ENCODE measurements at places on chromosomes 1 and 21. TPM values are rescaled to one million over a fixed set of nuclear protein-coding genes. Genes with fewer than 3 reads are reported as not detected.
A peak's percentile ranks its signal among the peaks of the same experiment; 100 is the strongest.

AMY2A gene
- total RNA-seq = 0.28 TPM

LYST gene
- 75.2 TPM for total RNA-seq

MATN1 gene
- total RNA-seq = 0.59 TPM

B3GALT2 gene
- total RNA-seq = 0.08 TPM

CYP4X1 gene
- total RNA-seq = 1.3 TPM

CFAP57 gene
- total RNA-seq = 0.69 TPM

CLCC1 gene
- total RNA-seq = 28.4 TPM

ITLN2 gene
- not detected for total RNA-seq

GRHL3 gene
- 16.7 TPM for total RNA-seq

CRYZ gene
- total RNA-seq = 32.7 TPM

KCNJ15 gene
- total RNA-seq = 0.13 TPM

PIK3CD gene
- total RNA-seq = 12.5 TPM

SSX2IP gene
- total RNA-seq = 81.8 TPM

DNA sequence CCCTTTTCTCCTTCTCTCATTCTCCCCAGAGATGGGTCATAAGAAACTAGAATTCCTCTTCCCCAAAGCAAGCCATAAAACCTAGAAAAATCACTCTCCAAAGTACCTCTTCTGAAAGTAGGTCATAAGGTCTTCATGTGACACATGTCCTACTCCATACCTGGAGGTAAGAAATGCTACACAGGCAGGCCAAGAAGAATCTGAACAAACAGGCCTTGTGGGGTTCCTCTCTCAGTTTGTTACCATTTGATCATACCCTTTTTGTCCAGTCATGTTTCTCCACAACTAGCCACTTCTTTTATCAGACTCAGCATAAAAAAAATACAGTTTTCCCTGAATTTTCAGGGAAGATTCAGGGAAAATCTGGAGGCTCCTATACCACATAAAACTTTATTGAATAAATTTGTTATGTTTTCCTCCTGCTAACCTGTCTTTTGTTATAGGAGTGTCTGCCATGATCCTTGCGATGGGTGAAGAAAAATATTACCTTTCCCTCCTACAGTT lies 134.4 kb upstream of the LMO4 start:
- no peak for DNase-seq
- H3K4me1 ChIP-seq = no peaks in the 10 kb centered on the region
- no peak overlapping the region for H3K4me3 ChIP-seq
- H3K27me3 ChIP-seq = 0 out of 2 replicates have a peak, but pooled peaks cover 1% of the 10 kb centered on the region
- no peak overlapping the region for H3K27ac ChIP-seq
- H3K36me3 ChIP-seq = no peaks in the 10 kb centered on the region

GRCh38 chr1:223860051-223860622 lies 14.4 kb upstream of the TP53BP2 start:
- H3K4me3 ChIP-seq = no peak overlapping the region
- H3K36me3 ChIP-seq = no peaks in the 10 kb centered on the region
- no peak overlapping the region for H3K27ac ChIP-seq
- no peaks in the 10 kb centered on the region for H3K4me1 ChIP-seq
- no peaks in the 10 kb centered on the region for H3K27me3 ChIP-seq

- peaks cover 31% of the 10 kb centered on the region for H3K4me1 ChIP-seq
- H3K4me3 ChIP-seq = no peak overlapping the region
- no peaks in the 10 kb centered on the region for H3K36me3 ChIP-seq
- H3K27me3 ChIP-seq = no peaks in the 10 kb centered on the region
These were observed 15.2 kb downstream of the TINAGL1 start for GRCh38 chr1:31591425-31592093.

GRCh38 chr1:169890761-169891538 lies 2.7 kb downstream of the SCYL3 start:
- H3K36me3 ChIP-seq = peaks cover 18% of the 10 kb centered on the region
- H3K27ac ChIP-seq = peak overlapping the region; percentile 100
- H3K27me3 ChIP-seq = no peaks in the 10 kb centered on the region

DNA sequence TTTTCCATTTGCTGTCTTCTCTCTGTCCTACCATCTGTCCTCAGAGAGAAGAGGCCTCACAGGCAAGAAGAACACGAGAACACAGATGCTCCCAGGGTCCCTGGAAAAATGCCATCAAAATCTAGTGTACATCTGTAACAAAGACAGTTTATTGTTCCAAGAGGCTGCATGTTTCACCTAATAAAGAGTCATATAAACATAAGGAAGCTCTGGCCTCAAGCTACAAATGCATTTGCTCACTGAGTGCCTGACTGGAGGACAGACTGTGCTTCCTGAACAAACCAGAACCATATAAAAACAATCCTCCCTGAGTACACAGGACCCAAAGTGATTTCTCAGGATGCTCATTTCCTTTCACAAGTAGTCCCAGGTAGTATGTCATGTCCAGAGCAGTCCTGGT lies 76.3 kb upstream of the SLC44A3 start:
- no peaks in the 10 kb centered on the region for H3K4me1 ChIP-seq
- no peak overlapping the region for H3K4me3 ChIP-seq
- no peaks in the 10 kb centered on the region for H3K36me3 ChIP-seq
- H3K27me3 ChIP-seq = no peaks in the 10 kb centered on the region
- DNase-seq = no peak
- H3K27ac ChIP-seq = no peak overlapping the region

DNA sequence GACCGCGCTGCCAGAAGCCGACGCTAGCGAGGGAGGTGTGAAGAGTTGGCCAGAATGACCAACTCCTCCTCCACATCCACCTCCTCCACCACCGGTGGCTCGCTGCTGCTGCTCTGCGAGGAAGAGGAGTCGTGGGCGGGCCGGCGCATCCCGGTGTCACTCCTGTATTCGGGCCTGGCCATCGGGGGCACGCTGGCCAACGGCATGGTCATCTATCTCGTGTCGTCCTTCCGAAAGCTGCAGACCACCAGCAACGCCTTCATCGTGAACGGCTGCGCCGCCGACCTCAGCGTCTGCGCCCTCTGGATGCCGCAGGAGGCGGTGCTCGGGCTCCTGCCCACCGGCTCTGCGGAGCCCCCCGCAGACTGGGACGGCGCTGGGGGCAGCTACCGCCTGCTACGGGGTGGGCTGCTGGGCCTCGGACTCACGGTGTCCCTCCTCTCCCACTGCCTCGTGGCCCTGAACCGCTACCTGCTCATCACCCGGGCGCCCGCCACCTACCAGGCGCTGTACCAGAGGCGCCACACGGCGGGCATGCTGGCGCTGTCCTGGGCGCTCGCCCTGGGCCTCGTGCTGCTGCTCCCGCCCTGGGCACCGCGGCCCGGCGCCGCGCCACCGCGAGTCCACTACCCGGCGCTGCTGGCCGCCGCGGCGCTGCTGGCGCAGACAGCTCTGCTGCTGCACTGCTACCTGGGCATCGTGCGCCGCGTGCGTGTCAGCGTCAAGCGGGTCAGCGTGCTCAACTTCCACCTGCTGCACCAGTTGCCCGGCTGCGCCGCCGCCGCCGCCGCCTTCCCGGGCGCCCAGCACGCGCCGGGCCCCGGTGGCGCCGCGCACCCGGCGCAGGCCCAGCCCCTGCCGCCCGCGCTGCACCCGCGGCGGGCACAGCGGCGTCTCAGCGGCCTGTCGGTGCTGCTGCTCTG lies 1.2 kb downstream of the GPR88 start:
- no peak overlapping the region for H3K27ac ChIP-seq
- H3K27me3 ChIP-seq = peaks cover 17% of the 10 kb centered on the region
- H3K36me3 ChIP-seq = no peaks in the 10 kb centered on the region
- no peaks in the 10 kb centered on the region for H3K4me1 ChIP-seq
- DNase-seq = no peak

DNA sequence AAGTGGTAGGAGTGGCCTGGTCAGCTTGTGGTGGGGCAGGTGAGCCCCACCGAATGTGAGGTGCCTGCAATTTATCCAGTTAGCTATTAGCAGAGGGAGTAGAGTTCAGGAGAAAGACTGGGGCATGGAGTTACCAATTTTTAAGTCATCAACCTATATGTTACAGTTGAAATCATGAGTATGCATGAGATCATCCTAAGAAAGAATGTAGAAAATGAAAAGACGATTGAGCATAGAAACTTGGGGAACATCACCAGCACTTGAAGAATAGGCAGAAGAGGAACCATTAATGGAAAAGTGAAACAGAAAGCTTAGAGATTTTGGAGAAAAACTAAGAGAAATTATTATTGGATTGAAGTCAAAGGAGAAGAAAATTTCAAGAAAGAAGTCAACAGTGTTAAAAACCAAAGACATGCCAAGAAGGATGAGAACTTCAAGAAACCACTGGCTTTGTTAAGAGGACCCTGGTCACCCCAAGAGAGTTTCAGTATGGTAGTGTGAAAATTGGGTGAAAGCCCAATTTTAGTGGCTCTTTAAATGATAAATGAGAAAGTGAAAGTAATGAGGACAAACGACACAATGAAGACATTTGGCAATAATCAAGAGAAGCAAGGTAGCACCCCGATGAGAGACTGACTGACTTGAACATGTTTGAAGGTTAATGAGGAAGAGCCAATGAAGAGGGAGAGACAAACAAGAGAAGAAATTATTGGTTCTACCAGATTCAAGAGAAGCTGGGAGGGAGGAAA lies 36.7 kb downstream of the DNASE2B start:
- H3K4me3 ChIP-seq = no peak overlapping the region
- no peaks in the 10 kb centered on the region for H3K36me3 ChIP-seq
- DNase-seq = no peak
- peaks cover 12% of the 10 kb centered on the region for H3K4me1 ChIP-seq

DNA sequence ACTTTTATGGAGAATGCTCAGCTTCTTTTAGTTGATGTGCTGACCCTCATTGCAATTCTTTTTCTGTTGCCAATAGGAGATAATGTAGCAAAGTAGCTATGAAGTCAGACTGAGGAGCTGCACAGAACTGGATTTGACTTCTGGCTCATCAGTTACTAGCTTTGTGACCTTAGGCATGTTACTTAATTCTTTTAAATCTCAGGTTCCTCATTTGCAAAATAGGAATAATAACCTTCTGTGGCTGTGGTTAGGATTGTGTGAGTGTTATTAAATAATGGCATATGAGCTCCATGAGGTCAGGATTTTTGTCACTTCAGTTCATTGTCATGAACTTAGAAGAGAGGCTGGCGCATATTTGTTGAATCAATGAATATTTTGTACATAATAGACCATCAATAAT lies 237.6 kb upstream of the SGIP1 start:
- no peaks in the 10 kb centered on the region for H3K4me1 ChIP-seq
- DNase-seq = no peak
- H3K27me3 ChIP-seq = no peaks in the 10 kb centered on the region

- peaks cover 4% of the 10 kb centered on the region for H3K36me3 ChIP-seq
- DNase-seq = no peak
- no peak overlapping the region for H3K4me3 ChIP-seq
- H3K27me3 ChIP-seq = no peaks in the 10 kb centered on the region
These were observed 18.3 kb downstream of the PPT1 start for GRCh38 chr1:40078512-40079333.

DNA sequence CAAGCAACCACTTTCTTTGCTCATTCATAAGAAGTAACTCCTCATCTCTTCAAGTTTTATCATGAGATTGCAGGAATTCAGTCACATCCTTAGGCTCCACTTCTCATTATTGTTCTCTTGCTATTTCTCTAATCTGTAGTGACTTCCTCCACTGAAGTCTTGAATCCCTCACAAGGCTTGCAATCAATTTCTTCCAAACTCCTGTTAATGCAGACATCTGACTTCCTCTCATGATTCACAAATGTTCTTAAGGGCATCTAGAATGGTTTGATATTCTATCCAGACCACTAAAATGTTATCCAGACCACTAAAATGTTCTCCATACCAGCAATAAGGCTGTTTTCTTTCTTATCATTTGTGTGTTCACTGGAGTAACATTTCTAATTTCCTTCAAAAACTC lies 528.1 kb downstream of the DPYD start:
- H3K4me1 ChIP-seq = no peaks in the 10 kb centered on the region
- no peak overlapping the region for H3K4me3 ChIP-seq
- DNase-seq = no peak
- H3K27me3 ChIP-seq = no peaks in the 10 kb centered on the region
- H3K36me3 ChIP-seq = no peaks in the 10 kb centered on the region

DNA sequence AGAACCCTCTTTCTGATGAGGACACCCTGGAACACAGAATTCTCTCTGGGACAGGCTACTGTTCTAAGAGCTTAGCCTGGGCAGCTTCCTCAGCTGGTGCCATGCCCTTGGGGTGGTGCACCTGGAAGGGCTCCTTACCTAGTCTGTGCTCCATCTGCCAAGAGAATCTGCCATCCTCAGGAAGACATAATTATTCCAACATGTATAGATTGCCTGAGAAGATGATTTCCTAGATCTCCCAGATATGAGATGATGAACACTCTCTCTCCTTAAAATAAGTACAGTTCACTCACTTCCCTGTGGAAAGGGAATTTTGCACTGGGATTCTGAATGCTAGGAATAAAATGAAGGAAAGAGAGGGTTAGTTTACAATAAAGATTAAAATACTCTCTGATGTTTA lies 87.6 kb downstream of the NENF start:
- H3K4me1 ChIP-seq = peaks cover 10% of the 10 kb centered on the region
- no peak overlapping the region for H3K27ac ChIP-seq
- DNase-seq = no peak
- H3K4me3 ChIP-seq = no peak overlapping the region
- no peaks in the 10 kb centered on the region for H3K27me3 ChIP-seq

GRCh38 chr1:183656355-183656754 lies 3.2 kb upstream of the APOBEC4 start:
- DNase-seq = no peak
- no peak overlapping the region for H3K27ac ChIP-seq
